ENCODE measurements at places on chromosomes 1 and 21.

DNA sequence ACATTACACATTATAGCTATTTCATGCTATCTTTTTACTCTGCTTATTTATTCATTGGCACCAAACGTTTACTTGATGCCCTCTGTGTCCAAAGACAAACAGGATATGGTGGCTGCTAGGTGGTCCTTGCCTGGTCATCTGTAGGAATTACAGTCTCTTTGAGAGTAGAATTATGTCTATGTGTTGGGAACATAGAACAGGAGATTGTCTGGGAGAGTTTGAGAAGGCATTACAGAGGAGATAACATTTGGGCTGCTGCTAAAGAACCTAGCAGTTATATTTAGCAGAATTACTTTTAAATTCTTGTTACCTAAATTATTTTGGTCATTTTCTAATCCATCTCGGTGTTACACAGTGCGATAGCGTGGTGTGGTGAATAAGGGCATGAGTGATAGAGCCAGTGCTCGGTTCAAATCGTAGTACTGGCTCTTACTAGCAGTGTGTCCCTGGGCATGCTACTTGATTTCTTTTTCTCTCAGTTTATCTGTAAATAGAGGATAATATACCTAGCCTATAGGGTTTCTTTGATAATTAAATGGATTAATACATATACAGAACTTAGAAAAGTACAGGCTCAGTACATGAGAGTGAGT is 20.5 kb downstream of the RRP15 start:
- no peak for DNase-seq

- no peak for DNase-seq
Observed at GRCh38 chr1:157469752-157470675, 82.3 kb downstream of the FCRL5 start.

GRCh38 chr21:29342363-29342957 is 43.7 kb downstream of the BACH1 start:
- no peak for DNase-seq

- no peak for DNase-seq
Observed at GRCh38 chr1:226816576-226816975, 53.8 kb upstream of the PSEN2 start.

- DNase-seq: no peak
Observed at GRCh38 chr1:219498666-219499065, 114.2 kb downstream of the ZC3H11B start.

DNA sequence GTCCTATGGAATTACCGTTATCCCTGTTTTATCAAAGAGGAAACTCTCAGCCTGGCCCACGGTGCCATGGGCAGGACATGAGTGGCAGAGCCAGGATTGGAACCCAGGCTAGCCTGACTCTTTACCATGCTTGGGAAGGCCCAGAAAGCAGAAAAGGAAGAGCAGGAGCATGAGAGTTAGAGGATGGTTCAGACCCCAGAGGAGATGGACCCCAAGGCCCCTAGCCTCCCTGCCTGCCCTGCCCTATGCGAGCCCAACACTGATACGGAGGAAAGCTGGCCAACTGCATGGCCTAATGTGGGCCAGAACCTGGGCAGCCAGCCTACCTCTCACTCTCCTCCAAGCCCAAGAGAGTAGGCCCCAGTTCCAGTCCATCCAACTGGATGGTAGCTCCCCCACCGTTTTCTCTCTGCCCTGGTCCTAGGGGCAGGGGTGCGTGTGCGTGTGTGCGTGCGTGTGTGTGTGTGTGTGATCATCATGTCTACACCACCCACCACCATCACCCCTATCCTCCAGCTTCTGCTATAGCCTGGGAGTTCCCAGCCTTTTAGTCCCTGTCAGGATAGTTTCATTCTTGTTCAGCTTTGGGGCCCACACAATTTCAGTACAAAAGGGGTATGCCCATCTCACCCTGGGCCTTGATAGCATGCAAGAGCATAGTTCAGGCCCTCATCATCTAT is 15.4 kb upstream of the MEX3A start:
- no peak for DNase-seq

DNA sequence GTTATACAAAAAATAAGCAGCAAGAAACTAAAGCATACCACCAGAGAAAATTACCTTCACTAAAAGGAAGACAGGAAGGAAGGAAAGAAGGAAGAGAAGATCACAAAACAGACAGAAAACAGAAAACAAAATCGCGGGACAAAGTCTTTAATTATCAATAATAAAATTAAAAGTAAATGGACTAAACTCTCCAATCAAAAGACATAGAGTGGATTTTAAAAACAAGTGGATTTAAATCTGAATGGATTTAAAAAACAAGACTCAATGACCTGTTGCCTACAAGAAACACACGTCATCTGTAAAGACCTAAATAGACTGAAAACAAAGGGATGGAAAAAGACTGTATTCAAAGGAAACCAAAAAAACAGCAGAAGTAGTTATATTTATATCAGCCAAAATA is 75.7 kb upstream of the MAGI3 start:
- no peak for DNase-seq

DNA sequence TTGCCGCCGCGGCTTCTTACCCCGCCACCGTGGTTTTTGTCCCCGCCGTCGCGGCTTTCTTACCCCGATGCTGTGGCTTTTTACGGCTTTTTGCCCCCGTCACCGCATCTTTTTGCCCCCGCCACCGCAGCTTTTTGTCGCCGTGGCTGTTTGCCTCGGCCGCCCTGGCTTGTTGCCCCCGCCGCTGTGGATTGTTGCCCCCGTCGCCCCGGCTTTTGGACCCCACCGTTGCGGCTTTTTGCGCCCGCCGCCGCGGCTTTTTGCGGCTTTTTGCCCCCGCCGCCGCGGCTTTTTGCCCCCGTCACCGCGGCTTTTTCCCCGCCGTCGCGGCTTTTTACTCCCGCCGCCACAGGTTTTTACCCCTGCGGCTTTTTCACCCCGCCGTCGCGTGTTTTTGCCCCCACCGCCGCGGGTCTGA is 3934.3 kb downstream of the SRGAP2C start:
- no peak for DNase-seq

DNA sequence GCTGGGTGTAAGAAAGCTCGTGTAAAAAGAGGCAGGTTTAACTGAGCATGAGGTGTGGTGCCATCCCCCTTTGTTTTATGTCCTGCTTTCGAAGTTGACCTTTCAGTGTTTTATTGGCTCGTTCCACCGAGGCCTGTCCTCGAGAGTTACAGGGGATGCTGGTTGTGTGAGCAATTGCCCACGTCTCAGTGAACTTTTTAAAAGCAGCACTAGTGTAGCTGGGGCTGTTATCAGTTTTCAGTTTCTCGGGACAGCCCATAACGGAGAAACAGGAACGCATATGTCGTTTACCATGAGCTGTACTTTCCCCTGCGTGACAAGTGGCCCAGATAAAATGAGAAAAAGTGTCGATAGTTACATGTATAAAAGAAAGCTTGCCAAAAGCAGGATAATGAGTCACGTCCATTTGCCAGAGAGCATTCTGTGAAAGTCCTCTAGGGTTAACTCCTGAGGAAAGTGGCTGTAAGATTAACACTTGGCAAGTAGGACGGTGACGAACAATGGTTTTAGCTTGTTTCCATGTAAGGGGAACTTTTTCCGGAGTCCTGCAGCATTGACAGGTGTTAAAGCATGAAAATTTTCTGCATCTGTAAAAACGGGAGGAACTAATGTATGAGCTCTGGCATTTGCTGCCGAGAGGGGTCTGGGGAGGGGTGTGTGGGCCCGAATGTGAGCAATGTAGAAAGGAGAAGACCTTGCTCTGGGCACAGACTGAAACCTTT is 7.8 kb upstream of the LRRC47 start:
- no peak for DNase-seq

Measured in mesothelial cell of epicardium (in vitro differentiated cells).